ENCODE measurements at places on chromosomes 12 and 14. TPM values are rescaled to one million over a fixed set of nuclear protein-coding genes. Genes with fewer than 3 reads are reported as not detected.
A peak's percentile ranks its signal among the peaks of the same experiment; 100 is the strongest.

DNA sequence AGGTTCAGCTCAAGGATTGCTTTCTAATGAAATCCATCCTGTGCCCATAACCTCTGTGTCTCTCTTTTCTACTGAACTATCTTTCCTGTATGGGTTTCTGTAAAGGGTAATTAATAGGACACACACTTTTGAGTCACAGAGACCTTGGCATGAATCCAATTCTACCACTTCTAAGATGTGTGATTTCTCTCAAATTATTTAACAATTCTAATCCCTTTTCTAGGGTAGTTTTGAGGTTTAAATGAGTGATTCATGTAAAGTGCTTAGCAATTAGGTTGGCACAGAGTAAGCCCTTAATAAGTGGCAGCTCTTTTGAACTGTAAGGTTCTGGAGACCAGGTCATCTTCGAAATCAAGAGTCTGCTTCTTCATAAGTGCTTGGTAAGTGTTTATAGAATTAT lies 202.7 kb downstream of the RASSF9 start:
- H3K27ac ChIP-seq: no peak overlapping the region
- no peak for DNase-seq
- no peaks in the 10 kb centered on the region for H3K36me3 ChIP-seq
- no peaks in the 10 kb centered on the region for H3K4me1 ChIP-seq
- H3K27me3 ChIP-seq: no peaks in the 10 kb centered on the region

DNA sequence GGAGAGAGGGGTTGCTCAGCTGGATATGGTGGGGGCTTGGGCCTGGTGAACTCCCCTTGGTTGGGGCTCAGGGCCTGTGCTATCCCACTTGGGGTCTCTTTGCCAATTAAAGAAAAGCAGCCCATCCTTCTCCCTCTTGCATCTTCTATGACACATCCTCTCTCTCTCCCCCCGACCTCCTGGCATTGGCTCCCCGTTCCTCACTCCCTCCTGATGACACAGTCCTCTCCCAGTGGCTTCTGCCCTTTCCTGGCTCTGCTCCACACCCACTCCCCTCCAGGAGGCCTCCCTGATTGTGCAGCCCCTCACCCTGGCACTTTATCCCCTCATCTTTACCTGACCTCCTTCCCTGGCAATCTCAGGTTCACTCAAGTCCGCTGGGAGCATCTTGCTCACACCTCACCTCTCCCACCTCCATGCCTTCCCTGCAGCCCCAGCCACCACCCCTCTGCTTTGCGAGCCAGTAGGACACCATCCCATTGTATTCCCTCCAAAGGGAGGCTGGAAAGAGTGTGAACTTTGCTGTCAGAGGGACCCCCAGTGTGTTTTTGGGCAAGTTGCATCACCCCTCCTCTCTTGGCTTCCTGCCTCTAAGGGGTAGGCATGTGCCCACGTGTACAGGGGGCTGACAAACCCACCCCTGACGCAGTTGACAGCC lies 10.7 kb downstream of the KRT80 start:
- H3K4me1 ChIP-seq: peaks cover 4% of the 10 kb centered on the region
- H3K4me3 ChIP-seq: no peak overlapping the region
- no peaks in the 10 kb centered on the region for H3K36me3 ChIP-seq
- no peak for DNase-seq

DNA sequence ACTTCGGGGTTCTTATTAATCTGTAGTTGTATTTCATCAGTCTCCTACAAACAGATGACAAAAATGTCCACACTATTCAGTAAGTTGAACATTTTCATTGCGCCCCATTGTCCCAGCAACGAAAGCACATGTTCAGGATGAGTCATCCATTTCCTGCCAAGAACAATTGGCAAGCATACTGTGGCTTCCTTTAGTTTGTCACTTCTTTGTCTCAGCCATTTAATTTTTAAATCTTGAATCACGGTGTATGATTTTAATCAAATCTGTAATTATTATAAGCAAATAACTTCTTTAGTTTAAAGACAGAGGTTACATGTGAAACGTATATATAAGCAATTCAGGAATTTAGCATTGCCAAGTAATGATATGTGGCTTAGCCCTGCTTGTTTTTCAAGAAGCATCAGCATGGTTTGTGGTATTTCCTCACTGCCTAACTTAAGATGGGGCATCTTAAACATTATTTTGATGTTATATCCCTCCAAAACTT lies 211.3 kb upstream of the KRR1 start:
- DNase-seq: no peak
- no peaks in the 10 kb centered on the region for H3K27me3 ChIP-seq
- no peak overlapping the region for H3K4me3 ChIP-seq
- H3K36me3 ChIP-seq: no peaks in the 10 kb centered on the region
- H3K27ac ChIP-seq: no peak overlapping the region
- H3K4me1 ChIP-seq: peaks cover 38% of the 10 kb centered on the region

DNA sequence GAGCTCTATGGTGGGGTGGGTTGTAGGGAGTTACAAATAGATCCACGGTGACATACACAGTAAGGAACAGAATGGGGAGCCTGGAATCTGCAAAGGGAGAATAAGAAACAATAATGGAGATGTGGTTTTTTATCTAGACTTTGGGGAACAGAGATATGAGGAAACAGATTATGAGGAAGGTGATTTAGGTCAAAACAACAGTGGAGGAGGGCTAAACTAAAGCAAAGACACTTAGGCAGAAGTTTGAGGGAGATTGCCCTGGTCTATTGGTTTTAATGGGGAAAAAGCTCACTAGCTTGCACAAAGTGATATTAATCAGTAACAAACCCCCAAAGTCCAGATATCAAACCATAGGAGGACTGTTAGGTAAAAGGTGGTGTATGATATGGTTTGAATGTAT lies 144.5 kb upstream of the DYRK2 start:
- no peaks in the 10 kb centered on the region for H3K27me3 ChIP-seq
- H3K36me3 ChIP-seq: no peaks in the 10 kb centered on the region
- H3K27ac ChIP-seq: no peak overlapping the region
- peaks cover 7% of the 10 kb centered on the region for H3K4me1 ChIP-seq
- no peak overlapping the region for H3K4me3 ChIP-seq

DNA sequence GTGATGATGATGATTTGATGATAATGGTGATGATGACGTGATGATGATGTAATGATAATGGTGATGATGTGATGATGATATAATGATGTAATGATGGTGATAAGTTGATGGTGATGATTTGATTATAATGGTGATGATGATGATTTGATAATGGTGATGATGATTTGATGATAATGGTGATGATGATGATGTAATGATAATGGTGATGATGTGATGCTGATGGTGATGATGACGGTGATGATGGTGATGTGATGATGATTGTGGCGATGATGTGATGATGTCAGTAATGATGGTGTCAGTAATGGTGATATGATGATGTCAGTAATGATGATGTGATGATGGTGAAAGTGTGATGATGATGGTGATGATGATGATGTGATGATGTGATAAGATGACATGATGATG lies 613.4 kb downstream of the AACS start:
- no peaks in the 10 kb centered on the region for H3K36me3 ChIP-seq
- H3K4me1 ChIP-seq: peaks cover 15% of the 10 kb centered on the region
- H3K27me3 ChIP-seq: peaks cover 27% of the 10 kb centered on the region
- H3K4me3 ChIP-seq: no peak overlapping the region
- no peak overlapping the region for H3K27ac ChIP-seq

GRCh38 chr12:25107920-25108319 lies 87.0 kb downstream of the DNAI7 start:
- H3K27ac ChIP-seq: no peak overlapping the region
- H3K4me1 ChIP-seq: no peaks in the 10 kb centered on the region
- H3K36me3 ChIP-seq: peaks cover 3% of the 10 kb centered on the region
- DNase-seq: no peak
- no peaks in the 10 kb centered on the region for H3K27me3 ChIP-seq

- H3K4me1 ChIP-seq: no peaks in the 10 kb centered on the region
- H3K27ac ChIP-seq: no peak overlapping the region
- no peak for DNase-seq
- no peak overlapping the region for H3K4me3 ChIP-seq
- peaks cover 67% of the 10 kb centered on the region for H3K27me3 ChIP-seq
- no peaks in the 10 kb centered on the region for H3K36me3 ChIP-seq
Measured at GRCh38 chr12:52321418-52321817, 220 bp upstream of the KRT83 start.

DNA sequence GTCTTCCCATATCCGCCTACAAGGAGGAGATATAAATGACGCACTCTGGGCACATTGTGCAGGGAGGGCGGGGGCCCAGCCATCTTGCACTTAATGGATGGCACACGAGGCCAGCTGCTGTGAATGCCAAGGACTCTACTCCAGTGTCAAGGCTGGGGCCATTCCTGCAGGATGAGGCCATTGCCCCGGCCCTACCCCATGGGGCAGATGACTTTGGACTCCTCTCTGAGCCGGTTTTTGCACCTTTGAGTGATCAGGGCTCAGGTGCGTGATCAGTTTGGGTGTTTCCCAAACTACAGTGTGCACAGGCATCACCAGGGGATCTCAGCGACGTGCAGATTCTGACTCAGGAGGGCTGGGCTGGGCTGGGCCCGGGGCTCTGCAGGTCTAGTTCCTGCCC lies 16.1 kb downstream of the MMAB start:
- peaks cover 3% of the 10 kb centered on the region for H3K4me1 ChIP-seq
- H3K27me3 ChIP-seq: peaks cover 12% of the 10 kb centered on the region
- no peak overlapping the region for H3K4me3 ChIP-seq

- no peak overlapping the region for H3K27ac ChIP-seq
- no peak overlapping the region for H3K4me3 ChIP-seq
- no peak for DNase-seq
Measured at GRCh38 chr12:106917503-106917902, 38.2 kb upstream of the TMEM263 start.

DNA sequence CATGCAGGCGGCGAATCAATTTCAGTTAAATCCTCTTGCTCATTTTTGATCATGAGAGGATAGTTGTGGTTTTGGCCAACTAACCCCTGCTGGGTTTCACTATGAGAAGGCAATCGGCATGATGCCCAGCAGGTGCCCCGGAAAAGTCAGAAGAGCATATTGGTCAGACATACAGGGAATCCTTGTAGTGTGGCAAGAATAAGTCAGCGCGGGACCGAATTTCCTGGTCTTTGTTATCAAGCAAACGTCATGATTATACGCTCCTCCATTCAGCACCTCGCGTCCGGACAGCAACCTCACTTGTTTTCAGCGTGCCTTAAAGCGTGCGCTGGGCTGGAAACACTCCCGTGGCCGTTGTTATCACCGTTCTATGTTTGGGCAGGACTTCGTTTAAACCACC lies 1.8 kb downstream of the TBC1D30 start:
- peaks cover 66% of the 10 kb centered on the region for H3K27me3 ChIP-seq
- peak overlapping the region; percentile 79 for H3K27ac ChIP-seq
- H3K36me3 ChIP-seq: no peaks in the 10 kb centered on the region

DNA sequence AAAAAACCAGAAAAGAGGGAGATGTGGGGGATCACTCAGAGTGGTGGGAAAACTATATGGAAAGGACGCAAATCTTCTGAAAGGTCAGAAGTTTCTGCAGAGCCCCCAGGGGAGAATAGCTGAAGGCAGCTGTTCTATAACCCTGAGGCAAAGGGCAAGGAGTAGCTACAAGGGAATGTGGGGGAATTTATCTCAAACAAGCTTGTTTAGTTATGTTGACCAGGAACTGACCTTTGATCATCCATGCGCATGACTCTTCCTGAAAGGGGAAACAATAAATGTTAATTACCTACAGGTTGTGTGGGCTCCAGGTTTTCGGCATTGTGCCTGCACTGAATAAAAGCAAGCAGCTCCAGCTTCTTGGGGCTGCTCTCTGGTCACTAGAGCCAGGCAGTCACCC lies 968.5 kb downstream of the AACS start:
- H3K36me3 ChIP-seq: no peaks in the 10 kb centered on the region
- peaks cover 10% of the 10 kb centered on the region for H3K4me1 ChIP-seq
- no peaks in the 10 kb centered on the region for H3K27me3 ChIP-seq

DNA sequence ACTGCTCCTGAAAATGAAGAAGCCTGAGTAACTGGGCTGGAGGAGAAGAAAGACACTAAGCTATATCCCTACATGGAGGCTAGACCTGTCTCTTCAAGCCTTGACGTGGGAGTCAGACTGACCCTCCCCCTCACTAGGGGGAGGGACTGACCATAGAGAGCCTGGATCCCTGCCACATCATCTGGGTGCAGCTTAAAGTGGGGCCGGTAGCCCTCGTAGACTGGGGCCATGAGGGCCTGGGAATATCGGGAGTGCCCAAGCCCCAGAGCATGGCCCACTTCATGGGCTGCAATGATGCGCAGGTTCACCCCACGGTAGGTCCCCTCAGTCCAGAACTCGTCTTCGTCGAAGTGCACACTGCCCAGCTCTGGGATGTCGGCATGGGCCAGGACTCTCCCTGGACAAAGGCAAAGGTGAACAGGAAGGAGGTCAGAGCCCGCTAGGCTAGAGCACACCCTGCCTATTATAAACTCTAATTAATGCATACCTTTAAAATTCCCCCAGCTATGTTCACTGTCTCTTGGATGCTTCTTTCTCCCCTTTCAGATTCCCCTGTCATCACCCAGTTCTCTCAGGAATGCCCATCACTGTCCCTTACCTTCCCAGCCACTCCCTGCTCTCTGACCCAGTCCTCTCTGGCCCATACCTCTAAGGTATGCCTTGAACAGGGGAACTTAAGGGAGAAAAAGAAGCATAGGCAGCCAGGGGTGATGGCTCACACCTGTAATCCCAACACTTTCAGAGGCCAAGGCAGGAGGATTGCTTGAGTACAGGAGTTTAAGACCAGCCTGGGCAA lies 3.2 kb downstream of the MMP19 start:
- H3K4me1 ChIP-seq: no peaks in the 10 kb centered on the region
- DNase-seq: no peak
- H3K36me3 ChIP-seq: no peaks in the 10 kb centered on the region
- H3K27me3 ChIP-seq: peaks cover 4% of the 10 kb centered on the region
- H3K4me3 ChIP-seq: no peak overlapping the region

GRCh38 chr14:72692696-72693095 lies 201.2 kb downstream of the DPF3 start:
- H3K36me3 ChIP-seq: no peaks in the 10 kb centered on the region
- H3K4me3 ChIP-seq: no peak overlapping the region
- H3K27me3 ChIP-seq: peaks cover 15% of the 10 kb centered on the region
- H3K4me1 ChIP-seq: no peaks in the 10 kb centered on the region

DNA sequence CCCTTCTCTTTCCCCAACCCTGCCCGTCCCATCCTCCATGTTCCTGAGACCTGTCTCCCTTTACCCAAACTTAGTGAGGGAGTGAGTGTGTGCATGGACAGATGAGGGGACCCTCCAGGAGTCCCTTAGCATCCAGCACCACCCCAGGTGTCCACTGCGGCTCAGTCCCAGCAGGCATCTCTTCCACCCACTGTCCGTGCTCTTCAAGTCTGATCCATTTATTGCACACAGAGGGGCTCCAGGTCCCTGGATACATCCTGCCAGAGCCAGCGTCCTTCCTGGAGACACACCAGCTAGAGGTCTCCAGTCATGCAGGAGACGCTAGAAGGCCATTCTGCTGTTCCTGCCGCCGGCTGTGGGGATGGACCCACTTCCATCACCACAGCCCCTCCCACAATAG lies 239.2 kb downstream of the ADGRD1 start:
- DNase-seq: no peak
- no peak overlapping the region for H3K27ac ChIP-seq
- no peak overlapping the region for H3K4me3 ChIP-seq
- peaks cover 36% of the 10 kb centered on the region for H3K27me3 ChIP-seq

- no peaks in the 10 kb centered on the region for H3K4me1 ChIP-seq
- no peak overlapping the region for H3K4me3 ChIP-seq
- no peaks in the 10 kb centered on the region for H3K27me3 ChIP-seq
- no peak for DNase-seq
- H3K36me3 ChIP-seq: peaks cover 1% of the 10 kb centered on the region
Measured at GRCh38 chr12:104763168-104763805, 194.8 kb downstream of the SLC41A2 start.

Gene ABCC9
- 0.16 TPM for total RNA-seq

Gene ADCY4
- 0.75 TPM for total RNA-seq

Gene SLC35F4
- 0.14 TPM for total RNA-seq

Gene ALG10B
- total RNA-seq: 10.8 TPM

Gene SIX1
- total RNA-seq: 0.79 TPM

All from progenitor cell of endocrine pancreas (in vitro differentiated cells).